ENCODE measurements at places on chromosomes 5 and 9.

- DNase-seq = no peak
Observed at GRCh38 chr5:150510460-150511263, 2.7 kb downstream of the NDST1 start.

GRCh38 chr5:78806544-78806943 lies 158.0 kb upstream of the LHFPL2 start:
- DNase-seq = no peak

DNA sequence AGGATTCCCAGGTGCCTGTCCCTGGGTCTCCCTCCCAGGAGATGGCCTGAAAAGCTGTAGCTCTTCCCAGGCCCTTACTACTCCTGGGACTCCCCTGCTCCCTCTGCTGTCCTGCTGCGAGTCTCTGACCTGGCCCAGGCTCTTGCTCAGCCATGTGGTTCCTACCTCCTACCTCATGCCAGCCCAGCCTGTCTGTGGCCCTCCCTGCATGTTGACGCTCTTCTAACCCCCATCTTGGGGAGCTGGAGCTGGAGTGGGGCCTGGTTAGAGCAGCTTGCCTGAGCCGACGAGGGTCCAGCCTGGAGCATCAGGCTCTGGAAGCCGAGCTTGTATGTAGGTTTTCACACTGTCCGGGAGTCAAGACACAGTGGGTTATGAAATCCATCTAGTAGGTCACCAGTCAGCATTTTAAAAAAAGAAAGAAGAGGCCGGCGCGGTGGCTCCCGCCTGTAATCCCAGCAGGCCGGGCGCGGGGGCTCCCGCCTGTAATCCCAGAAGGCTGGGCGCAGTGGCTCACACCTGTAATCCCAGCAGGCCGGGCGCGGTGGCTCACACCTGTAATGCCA lies 244.4 kb downstream of the FANCC start:
- DNase-seq = no peak

- DNase-seq = no peak
Observed at GRCh38 chr5:41277476-41278245, 64.3 kb upstream of the C6 start.

- no peak for DNase-seq
Observed at GRCh38 chr9:79465156-79465555, 106.6 kb upstream of the TLE4 start.

- DNase-seq = no peak
Observed at GRCh38 chr5:16037121-16037845, 142.3 kb downstream of the MARCHF11 start.

- no peak for DNase-seq
Observed at GRCh38 chr5:142286111-142286510, 38.7 kb downstream of the SPRY4 start.

- no peak for DNase-seq
Observed at GRCh38 chr9:85151741-85152140, 482.2 kb downstream of the NTRK2 start.

- DNase-seq = no peak
Observed at GRCh38 chr9:129489838-129490582, 130.9 kb downstream of the C9orf50 start.

- DNase-seq = no peak
Observed at GRCh38 chr9:126117158-126117425, 209.5 kb upstream of the MVB12B start.

DNA sequence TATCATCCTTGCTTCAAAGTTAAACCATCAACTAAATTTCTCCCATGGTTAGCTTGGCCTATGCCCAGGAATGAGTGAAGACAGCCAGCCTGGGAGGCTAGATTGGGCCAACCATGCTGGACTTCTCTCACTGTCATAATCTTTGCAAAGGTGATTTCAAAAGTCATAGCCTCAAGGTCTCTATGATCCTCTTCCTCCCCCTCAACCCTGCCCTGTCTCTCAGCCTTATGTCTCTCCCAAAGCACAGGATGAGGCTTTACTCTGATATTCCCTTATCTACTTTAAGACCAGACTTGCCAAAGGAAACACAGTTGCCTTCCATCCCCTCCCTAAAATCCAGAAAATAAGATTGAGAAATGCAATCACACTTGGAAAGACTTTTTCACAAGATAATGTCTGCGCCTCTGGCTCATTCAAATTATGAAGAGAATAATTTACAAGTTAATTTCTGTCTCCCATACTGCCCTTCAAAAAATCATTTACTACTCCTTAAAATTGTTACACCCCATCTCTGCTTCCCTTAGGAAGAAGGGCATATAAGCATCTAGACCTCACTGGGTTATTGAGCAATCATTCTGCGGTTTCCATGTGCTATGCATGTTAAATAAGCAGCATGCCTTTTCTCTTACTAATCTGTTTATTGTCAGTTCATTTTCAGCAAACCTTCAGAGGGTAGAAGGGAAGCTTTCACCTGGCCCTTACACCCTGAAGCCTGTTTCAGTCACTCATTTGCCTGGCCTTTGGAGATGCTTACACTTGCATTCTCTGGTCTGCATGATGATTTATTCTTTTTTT lies 113.8 kb upstream of the ANKRD55 start:
- DNase-seq = no peak

DNA sequence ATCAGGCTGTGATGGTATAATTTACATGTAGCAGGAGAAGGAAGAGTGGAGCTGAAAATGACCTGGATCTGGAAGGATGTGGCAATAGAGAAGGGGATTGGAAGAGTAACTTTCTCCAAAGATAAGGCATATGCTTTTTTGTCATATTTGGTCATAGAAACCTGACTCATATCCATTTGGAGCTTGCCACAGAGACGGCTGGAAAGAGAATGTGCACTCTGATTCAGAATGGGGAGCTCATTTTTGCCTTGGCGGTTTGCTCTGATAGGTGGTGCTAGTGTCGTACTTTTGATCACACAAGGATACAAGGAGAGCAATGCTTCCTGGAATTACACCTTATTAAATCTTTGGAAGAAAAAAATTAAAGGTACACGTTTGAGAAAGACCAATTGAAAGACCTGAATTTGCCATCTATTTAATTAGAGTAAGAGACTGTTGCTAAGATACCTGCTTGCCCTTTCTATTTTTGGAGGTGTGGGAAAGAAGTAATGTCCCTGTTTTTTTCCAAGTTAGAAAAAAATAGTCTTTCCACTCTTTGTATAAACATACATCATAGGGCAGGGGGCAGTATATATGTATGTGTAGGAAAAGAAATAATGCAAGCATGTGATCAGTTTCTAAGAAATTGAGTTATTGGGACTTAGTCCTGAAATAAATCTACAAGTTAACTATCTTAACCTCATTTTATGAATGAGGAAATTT lies 5.4 kb downstream of the LSM11 start:
- no peak for DNase-seq

DNA sequence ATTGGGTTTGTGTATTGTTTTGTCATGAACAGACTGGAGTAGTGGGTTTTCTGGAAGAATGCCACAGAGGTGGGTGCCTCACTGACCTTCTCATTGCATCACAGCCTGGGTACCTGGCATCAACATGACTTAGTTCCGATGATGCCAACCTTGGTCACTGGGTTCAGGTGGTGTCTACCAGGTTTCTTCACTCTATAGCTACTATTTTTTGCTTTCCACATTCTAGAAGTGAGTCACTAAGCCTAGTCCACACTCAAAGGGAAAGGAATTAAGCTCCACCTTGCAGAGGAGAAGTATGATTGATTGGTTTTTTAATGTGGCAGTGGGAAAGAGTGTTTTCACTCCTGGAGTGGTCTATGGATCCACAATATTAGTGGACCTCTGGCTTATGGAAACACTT lies 391.9 kb downstream of the DMRT2 start:
- no peak for DNase-seq

DNA sequence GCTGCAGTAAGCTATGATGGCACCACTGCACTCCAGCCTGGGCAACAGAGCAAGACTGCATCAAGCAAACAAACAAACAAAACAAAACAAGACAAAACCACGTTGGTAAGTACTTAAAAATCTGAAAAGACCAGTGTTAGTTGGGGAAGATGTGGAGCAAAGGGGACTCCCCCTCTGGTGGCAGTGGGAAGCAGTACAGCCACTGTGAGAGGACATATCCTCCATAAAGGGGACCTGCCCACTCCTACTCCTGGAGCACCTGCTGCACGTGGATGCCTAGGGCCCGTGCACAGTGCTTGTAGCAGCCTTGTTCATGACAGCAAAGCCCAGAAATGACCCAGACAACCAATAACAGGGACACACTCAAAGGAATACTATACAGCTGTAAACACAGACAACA lies 17.0 kb upstream of the IPPK start:
- no peak for DNase-seq

DNA sequence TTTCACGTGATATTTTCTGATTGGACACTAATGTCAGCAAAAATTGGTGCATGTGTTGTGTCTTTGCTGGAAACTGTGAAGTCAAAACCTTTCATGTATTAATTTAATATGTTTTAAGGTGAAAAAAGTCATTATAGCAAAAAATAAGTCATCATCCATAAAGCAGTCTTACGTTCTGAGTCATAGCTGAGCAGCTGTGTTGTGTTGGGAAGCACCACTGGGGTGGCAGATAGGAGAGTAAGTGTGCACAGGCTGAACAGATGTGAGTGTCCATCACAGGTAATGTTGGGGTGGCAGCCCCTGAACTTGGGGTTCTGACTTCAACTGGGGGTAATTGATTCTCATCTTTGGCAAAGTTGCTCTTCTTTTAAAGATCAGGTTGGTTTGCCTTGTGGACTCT lies 156.8 kb downstream of the NXNL2 start:
- DNase-seq = no peak

DNA sequence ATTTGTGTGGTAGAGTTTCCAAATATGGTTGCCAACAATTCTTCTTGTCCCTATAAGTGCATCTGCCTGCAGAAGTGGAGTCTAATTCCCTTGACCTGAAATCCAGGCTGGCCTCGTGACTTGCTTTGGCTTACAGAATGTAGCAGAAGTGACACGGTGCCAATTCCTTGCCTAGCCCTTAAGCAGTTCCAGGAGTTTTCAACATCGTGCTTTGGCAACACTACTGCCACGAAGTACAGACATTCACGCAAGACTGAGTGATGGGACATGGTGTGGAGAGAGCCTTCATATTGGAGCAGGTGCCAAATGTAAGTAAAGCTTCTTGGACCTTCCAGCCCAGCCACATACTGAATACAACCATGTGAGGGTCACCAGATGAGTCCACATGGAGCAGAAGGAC lies 92.9 kb upstream of the NEK6 start:
- DNase-seq = no peak

GRCh38 chr9:103625161-103625804 lies 468.8 kb upstream of the SMC2 start:
- no peak for DNase-seq

GRCh38 chr9:135980926-135981630 lies 19.9 kb upstream of the UBAC1 start:
- DNase-seq = no peak

DNA sequence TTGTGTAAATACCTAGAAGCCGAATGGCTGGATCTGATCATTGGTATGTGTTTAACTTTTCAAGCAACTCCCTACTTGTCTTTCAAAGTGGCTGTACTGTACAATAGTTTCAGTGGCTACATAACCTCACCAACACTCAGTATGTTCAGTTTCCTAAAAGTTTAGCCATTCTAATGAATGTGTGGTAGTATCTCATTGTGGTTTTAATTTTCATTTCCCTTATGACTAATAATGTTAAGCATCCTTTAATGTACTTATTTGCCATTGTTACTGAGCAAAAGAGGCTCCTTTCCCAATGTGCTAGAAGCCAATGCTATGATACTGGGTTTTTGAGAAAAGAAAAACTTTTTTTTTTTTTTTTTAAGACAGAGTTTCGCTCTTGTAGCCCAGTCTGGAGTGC lies 27.8 kb upstream of the ALDOB start:
- DNase-seq = no peak
